ENCODE measurements at places on chromosomes 1 and 21.

- DNase-seq: no peak
Observed at GRCh38 chr21:14559102-14559501, 13.0 kb upstream of the SAMSN1 start.

DNA sequence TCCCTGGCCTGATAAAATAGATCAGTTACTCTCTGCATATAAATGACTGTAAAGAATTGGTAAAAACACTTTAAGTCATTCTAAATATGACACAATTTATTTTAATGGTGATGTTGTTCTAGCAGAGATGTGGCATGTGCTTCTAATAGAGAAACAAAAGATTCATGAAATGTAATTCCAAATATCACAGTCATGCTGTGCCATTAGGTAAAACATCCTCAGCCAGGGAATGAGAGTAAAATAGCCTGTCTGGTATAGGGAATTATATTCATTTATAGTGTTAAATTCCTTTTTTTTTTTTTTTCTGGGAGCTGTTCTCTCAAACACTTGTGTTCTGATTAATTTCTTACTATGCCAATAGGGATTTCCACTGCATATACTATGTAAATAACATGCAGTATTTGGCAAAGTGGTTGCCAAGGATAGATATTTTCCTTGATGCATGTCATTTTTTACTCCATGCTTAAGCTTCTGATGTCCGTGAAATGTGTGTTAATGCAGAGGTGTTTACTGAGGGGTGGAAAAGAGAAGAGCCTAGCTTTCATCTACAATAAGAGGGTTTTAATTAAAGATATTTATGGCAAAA lies 67.8 kb downstream of the TMPRSS15 start:
- DNase-seq: no peak

- DNase-seq: peak; percentile 97
Observed at GRCh38 chr1:160098852-160099561, 588 bp upstream of the IGSF8 start.

DNA sequence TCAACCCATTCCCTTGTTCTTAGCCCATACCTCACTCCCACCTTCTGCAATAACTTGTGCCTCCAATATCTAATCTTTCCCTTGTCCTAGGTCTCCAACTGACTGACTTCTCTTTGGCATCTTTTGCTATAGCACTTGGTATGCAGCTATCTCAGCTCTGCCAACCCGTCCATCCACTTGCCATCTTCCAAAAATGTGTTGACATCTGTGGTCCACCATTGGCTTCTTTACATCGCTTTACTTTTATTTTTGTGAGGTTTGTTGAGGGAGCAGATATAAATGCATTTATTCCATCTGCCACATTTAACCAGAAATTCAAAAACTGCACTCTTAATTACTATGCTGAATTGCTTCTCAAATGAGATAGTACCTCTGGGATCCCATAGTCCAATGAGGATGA lies 24.9 kb upstream of the PSMB2 start:
- no peak for DNase-seq

DNA sequence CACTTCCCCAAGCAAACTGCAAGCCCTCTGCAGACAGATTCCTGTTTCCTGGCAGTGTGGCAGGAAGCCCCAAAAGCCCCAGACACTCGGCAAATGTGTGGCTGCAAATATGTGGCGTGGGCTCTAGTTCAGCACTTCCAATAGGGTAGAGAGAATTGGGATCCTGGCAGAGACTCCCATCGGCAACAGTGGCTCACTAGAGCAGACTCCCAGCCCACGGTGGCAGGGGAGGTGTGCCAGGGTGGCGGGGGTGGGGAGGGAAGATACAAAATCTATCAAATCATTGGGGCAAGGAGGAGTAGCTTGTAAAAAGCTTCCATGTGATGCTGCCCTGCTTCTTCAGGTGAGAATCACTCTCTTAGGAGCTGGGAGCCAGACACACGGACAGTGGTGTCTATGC lies 25.9 kb downstream of the COL16A1 start:
- no peak for DNase-seq

DNA sequence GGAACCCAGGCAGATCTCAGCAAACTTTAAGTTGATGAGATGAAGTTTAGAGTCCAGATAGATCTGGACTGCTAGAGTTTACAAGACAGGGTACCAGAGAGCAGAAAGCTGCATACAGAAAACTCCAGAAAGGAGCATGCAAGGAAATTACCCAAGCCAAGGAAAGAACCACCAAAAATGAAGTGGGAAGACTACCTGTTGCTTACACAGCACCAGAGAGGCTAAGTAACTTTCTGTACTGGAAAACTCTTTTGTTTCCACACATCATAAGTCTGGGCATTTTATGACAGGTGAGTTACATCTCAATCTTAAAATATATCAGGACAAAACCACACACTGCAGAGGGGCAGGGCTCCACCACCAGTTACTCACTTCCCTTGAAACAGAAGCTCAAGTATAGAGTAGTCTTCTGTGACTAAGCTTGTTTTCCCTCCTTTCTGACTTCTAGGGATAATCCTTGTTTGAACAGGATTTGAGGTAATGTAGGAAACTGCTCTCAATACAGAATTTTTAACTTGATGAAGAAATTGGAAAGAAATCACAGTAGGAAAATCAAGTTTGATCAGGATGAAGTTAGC lies 17.4 kb upstream of the GJA9 start:
- DNase-seq: no peak

GRCh38 chr1:14878951-14879350 lies 274.6 kb upstream of the TMEM51 start:
- DNase-seq: no peak

DNA sequence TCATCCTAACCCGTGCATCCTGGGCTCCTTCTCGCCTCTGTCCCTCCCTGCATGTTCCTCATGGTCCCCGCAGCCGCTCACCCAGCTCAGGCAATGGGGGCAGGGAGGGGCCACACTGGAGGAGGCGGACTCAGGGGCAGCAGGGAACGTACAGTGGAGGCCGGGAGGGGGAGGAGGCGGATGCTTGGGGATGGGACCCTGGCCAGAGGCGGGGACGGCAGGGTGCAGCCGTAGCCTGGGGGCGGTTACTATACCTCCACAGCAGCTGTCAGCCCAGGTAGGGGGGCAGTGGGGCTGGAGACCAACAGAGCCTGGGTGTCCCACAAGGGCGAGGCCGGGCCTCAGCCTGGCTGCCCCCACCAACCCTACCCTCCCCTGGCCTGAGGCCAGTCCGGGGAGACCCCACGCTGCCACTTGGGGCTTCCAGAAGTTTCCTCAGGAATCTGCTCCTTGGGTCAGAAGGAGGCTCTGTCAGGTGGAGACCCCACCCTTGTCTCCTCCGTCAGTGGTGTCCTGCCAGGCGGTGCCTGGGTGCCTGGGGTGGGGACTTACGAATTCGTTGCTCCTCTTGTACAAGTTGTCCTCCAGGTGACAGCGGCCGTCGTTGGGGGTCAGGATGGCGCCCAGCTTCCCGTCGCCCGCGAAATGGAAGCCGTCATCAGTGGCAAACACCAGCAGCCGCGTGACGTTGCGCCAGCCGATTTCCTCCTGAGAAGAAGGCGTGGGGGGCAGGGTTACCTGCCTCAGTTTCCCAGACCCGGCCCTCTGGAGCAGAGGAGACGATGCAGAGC lies 20.7 kb downstream of the ITGB2 start:
- no peak for DNase-seq

- DNase-seq: no peak
Observed at GRCh38 chr1:177190308-177190970, 19.7 kb downstream of the BRINP2 start.

GRCh38 chr21:39159342-39160063 lies 23.7 kb downstream of the PSMG1 start:
- DNase-seq: no peak

DNA sequence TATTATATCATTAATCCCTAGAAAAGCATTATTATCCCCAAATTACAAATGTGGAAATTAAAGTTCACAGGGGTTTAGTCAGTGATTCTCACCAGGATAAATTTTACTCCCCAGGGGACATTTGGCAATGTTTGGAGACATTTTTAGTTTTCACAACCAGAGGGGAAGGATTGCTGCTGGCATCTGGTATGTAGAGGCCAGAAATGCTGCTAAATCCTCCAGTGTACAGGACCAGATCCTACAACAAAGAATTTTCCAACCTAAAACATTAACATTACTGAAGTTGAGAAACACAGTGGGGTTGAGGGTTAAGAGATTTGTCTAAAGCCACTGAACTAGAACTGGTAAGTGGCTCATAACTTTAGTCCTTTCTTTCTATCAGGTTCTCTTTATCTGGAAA lies 162.0 kb upstream of the SYT6 start:
- no peak for DNase-seq

DNA sequence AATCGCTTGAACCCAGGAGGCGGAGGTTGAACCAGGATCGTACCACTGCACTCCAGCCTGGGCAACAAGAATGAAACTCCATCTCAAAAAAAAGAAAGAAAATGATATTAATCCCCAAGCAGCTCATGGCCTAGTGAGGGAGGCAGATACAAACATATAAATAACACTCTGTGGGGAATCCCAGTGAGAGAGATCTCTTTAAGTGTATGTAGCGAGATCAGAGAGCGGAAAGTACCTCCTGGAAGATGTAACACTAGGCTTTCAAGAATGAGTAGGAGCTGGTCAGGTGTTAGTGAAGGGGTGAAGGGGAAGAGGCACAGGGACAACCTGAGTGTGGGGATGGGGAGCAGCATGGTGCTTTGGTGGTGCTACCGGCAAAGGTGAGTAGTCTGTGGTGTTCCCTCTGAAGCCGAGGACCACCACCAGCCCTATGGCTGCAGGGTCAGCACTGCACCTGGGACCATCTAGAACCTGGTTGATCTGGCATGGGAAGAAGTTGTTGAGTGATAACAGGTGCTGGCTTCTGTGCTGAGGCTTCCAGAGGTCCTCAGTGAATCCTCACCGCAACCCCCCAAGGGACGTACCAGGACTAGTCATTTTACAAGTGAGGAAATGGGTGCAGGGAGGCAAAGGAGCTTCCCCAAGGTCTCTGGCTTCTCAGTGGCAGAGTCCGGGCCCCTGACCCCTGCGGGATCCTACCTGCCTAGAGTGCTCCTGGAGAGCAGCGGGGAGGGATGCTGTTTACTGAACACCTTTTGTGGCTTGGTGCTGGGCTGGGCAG lies 367.6 kb upstream of the VAMP3 start:
- DNase-seq: no peak

DNA sequence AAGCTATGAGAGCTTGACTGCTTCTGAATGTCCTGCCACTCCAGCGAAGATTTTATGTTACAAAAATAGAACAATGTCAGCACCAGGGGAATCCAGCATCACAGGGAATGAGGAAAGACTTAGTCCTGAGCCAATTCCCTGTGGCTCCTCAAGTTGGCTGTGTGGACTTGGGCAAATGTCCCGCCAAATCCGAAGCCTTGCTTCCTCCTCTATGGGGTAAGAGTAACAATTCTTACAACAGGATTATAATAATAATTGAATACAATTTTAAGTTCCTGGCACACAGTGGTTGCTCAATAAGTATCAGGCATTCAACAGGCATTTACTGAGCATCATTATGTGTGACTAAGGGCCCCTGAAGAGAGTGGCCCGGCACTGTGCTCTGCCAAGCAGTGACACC lies 44.4 kb downstream of the STPG1 start:
- DNase-seq: no peak

- DNase-seq: no peak
Observed at GRCh38 chr1:18599086-18599485, 31.6 kb upstream of the PAX7 start.

GRCh38 chr1:72482736-72483413 lies 200.5 kb upstream of the NEGR1 start:
- no peak for DNase-seq

- no peak for DNase-seq
Observed at GRCh38 chr1:47216278-47217059, 15.6 kb downstream of the TAL1 start.

GRCh38 chr21:33332143-33332542 lies 7.4 kb downstream of the IFNAR1 start:
- no peak for DNase-seq

DNA sequence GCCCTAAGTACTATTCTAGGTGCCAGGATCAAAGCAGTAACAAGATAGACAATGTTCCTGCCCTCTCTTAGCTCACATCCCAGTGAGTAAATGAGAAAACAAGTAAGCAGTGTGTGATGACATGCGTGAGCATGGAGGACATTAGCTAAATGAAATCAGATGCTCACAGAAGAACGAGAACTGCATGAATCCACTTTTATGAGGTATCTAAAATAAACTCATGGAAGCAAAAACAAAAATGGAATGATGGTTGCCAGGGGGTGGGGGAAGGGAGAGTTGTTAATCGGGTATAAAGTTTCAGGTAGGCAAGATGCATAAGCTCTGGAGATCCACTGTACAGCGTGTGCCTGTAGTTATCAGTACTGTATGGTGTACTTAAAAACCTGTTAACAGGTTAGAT lies 195.1 kb downstream of the HHAT start:
- no peak for DNase-seq

DNA sequence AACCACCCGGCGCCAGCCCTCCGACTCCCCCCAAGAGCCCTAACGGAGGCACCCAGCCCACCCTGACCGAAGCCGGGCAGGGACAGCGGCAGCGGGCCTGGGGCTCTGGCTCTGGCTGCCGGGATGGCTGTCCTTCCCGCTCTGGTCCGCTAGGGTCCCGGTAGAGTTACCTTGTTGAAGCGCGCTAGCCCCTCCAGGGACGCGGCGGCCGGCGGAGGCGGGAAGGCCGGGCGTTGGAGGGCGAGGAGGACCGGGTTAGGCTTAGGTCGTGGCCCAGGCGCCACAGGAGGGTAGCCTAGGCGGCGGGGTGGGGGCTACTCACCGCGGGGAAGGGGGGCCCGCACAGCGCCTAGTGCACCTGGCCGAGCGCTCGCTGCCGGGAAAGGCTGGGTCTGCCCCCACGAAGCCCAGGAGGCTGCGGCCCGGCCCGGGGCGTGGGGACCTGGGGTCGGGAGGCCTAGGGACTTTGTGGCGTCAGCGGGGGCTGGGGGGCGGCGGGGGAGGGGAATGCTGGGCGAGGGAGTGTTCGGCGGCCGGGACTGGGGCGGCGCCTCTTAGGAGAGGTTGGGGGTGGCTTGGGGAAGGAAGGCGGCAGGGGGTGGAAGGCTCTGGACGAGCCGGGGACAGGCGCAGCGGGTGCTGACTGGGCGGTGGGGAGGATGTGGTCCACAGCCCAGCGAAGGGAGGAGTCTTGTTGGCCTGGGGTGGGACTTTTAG lies at the start of gene TRIM17:
TRIM17 (minus strand) TSS at position 645 of the 717 bp plus-strand sequence. CDS start 1,789 bp downstream, outside the sequence.
- no peak for DNase-seq

DNA sequence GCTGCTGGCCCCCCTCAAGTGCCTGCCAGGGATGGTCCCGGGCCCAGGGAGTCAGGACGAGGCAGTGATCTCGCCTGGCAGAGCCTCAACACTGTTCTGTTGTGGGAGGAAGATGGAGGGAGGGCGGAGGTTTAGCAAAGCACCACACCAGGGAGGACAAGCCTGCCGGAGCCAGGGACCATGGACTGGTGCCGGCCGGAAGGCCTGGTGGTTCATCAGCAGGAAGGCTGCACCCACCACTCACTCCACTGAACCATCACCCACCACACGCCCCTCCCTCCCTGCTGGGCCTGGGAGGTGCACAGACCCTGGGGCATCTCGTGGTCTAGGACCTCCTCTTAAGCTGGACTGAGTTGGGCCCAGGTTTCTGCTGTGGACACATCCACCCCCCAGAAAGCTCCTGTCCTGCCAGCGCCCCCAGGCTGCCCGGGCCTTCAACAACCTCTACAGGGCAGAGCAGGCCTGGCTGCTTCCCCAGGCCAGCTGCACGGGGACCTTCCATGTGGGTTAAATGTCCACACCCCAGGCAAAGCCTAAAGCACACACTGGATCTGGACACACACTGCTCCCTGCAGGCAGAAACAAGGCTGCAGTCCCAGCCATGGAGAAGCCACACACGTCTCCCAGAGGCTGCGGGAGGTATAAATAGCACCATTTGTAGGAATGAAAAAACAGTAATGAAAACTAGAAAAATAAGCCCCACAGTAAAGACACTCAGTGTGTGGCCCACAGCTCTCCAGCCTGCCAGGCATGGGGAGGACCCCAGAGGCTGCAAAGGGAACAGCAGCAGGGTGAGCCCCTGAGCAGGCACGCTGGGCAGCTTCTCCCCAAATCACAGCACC lies 10.4 kb upstream of the TMEM240 start:
- no peak for DNase-seq

Data from activated gamma-delta T cell (primary cell).